Right lung (tissue), 10 donors: ENCODE measurements at places on chromosomes 6 and 20. TPM values are rescaled to one million over a fixed set of nuclear protein-coding genes. Genes with fewer than 3 reads are reported as not detected.

DNA sequence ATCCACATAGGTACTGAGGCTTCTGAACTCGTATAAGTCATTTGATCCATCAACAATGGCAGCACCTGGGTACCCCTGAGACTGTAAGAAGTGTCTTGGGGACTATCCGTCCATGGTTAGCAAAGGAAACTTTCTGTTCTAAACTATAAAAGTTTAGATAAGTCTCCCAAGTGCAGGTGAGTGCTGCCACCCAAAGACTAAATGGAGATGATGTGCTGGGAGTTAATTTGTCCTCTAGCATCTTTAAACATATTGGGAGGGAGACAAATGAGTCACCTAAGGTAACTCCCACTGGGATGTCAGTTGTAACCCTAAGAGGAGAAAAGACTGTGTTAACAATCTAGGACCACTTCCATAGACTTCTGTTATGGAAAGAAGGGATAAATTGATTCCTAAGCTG lies 6.2 kb downstream of the BEND6 start:
- no peak for DNase-seq

Gene SMLR1
- polyA plus RNA-seq, result 0.16 TPM

GRCh38 chr20:10436053-10436699 lies 1.1 kb downstream of the SLX4IP start:
- DNase-seq, result no peak

DNA sequence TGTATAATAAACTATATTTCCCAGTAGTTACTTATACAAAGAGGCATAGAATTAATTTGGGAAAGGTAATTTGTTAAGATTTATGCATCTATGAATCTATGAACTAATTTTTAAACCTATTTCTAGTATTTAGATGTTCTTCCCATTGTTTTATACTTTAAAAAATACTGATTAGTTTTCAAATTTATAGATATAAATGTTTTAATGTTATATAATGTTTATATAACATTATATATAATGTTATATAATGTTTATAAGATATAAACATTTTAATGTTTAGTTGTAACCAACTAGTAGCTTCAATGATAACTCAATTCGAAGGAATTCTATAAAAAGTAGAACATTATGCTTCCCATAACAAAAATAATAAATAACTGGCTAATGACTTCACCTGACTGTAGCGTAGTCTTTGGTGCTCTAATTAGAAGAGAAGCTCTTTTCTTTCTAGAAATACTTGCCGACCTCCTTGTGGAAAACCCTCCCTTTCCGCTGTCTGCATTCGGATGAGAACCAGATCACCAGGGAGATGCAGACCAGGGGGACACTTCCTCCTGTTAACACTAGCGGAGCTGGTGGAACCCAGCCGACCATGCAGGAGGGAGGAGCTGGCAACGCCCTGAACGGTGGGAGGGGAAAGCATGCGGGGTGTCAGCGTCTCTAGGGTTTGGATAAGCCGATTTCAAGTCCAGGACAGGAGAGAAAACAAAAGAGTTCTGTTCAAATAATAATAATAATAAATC lies 158.4 kb downstream of the OR2B2 start:
- peak; percentile 48 for DNase-seq

Gene CD93
- polyA plus RNA-seq, result 161 TPM

GRCh38 chr20:409697-410559 lies 1.8 kb downstream of the RBCK1 start:
- DNase-seq, result no peak

DNA sequence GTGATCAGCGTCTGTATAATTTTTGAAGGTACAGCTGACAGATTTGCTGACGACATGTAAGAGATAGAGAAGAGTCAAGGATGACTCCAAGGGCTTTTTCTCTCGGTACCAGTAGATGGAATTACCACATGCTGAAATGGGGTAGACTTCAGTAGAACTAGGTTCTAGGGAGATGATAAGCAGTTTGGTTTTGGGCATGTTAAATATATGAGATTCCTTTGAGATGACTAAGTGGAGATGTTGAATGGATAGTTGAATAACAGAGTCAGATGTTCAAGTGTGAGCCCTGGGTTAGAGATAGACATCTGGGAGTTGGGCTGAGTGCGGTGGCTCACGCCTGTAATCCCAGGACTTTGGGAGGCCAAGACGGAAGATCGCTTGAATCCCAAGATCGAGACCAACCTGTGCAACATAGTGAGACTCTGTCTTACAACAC lies 50.0 kb downstream of the PHF20 start:
- no peak for DNase-seq

Gene FABP7
- 23.0 TPM for polyA plus RNA-seq

DNA sequence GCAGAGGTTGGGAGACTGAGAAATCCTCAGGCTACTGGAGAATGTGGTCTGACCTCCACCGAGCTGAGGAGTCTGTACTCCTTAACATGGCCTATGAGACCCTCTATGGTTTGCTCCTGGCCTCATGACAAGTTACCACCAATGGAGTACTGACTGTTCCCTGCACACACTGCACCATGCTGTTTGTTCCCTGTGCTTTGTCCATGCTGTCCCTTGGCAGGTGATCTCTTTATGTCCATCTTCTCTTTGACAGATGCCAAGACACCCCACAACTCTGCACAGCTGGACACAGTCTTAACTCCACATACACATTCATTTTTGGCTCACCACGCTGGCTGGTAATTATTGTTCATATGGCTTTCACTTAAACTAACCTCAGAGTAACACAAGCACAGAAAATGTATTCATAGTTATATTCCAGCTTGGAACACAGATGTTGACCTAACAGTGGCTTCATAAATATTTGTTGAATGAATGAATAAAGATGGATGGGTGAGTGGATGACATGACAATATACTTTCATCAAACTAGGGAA lies 258.0 kb downstream of the ATXN1 start:
- DNase-seq, result no peak

DNA sequence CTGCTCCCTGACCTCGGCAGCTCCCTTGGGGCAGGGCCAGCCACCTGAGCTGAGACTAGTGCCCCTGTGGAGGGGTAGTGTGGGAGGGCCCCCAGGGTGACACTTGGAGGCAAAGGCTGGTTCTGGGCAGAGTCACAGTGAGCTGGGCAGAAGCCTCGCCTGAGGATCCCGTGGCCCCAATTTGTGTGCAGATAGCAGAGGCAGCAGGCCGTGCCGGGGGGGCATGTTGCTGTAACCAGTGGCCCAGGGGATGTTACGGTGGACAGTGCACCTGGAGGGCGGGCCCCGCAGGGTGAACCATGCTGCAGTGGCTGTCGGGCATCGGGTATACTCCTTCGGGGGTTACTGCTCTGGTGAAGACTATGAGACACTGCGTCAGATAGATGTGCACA lies 2.9 kb downstream of the KLHDC3 start:
- no peak for DNase-seq

GRCh38 chr6:4728926-4729325 lies 47.3 kb upstream of the CDYL start:
- DNase-seq, result no peak

Gene SOBP
- 9.2 TPM for polyA plus RNA-seq

- no peak for DNase-seq
These were observed 98.5 kb downstream of the HDGFL1 start for GRCh38 chr6:22667855-22668254.

Gene PCNA
- polyA plus RNA-seq, result 138 TPM

GRCh38 chr6:33888664-33889200 lies 84.9 kb upstream of the MLN start:
- no peak for DNase-seq

- DNase-seq, result no peak
These were observed 200.9 kb upstream of the RNF24 start for GRCh38 chr20:4216142-4216735.

DNA sequence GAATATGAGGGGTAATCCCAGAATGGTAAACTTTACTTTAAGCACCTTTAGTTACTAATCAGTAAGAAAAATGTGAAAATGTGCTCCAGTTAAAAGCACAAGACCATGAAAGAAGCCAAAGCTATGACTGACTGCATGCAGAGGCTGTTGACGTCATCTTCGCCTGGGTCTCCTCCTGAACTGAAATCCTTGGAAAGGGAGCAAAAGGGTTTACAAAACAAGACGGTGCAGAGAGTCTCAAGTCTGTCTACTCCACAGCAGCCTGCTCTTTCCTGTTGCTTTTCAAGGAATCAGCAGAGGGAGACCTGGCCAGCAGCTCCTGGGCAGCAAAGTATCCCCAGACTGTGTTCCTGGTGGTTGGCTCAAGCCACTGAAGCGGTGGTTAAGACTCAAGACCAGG lies 10.2 kb downstream of the FKBP1A start:
- DNase-seq, result no peak

DNA sequence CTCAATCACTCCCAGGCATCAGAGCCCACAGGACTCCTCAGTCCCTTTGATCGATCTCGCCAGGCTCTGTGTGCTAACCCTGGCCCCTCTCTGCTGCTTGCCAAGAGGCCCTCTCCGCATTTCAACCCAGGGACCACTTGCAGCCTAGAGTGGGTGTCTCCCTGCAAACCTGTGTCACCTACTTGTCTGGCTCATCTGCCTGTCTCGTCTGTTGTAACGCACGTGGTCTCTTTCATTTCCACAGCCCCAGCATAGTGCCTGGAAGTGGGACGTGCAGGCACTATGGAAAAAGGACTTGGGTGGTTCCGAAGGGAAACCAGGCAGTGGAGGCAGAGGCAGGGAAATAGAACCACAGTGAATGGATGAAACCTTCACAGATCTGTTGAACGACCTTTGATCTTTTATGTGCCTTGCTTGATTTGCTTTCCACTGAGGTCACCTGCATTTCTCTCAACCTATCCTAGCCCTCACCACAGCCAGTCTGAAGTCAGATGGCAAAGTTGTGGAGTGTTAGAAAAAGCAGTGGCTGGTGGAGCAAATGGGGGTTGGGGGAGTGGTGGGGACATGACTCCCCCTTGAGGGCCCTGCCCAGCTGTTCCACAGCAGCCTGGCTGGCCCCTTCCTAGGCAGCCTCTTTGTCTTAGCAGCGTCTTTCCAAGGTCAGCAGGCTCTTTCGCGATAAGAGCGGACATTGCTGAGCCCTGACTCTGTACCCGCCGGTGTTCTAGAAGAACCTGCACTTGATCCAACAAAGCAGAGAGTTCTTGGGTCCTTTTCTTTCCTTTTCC lies 55.8 kb upstream of the TAGAP start:
- DNase-seq, result no peak

GRCh38 chr20:24895431-24895830 lies 53.6 kb upstream of the CST7 start:
- no peak for DNase-seq

DNA sequence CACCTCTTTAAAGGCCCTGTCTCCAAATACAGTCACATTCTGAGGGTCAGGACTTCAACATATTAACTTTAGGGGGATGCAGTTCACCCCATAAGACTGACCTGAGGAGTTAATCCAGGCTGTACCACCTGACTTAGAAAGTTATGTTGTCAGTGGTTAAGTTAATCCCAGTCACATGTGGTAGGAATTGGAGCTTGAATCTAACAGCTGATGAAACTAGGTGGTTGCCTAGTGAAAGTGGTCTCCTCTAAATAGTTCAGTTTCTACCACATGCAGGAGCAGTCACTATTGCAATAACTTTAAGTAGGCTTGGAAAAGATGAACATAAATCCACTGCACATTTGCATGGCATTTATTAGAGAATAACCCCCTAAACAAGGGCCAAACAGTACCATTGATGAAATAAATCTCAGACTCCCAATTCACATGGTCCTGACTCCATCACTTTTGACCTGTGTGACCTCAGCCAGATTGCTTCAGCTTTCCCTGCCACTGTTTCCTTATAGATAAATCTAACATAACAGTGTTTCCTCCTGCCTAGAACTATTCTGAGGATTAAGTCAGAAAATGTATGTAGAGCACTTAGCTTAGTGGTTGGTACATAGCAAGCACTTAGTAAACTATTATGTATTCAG lies 20.1 kb downstream of the SAMD5 start:
- DNase-seq, result no peak

DNA sequence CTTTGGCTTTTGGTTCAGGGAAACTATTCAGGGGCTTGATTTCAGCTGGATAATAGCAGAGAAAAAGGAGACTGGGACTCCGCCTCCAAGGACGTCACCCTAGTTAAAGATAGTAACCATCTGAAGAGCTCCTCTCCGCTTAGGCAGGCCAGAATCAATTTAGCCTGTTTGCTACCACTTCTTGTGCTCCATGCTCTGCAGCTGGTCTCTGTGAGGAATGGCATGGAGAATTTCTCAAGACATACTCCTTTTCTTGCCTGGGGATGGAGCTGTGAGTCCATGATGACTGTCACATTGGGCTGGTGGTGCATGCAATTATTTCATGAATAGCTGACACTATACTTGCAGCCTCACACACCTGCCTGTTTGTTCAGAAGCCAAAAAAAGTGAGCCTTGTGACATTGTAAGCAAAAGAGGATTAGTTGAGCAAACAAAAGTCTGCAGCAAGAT lies 61.4 kb downstream of the TXLNB start:
- no peak for DNase-seq

- DNase-seq, result no peak
These were observed 97.6 kb downstream of the MRPL14 start for GRCh38 chr6:44029444-44030185.

Gene DCDC2
- 8.3 TPM for polyA plus RNA-seq
